ENCODE measurements at places on chromosomes 16 and 17. TPM values are rescaled to one million over a fixed set of nuclear protein-coding genes. Genes with fewer than 3 reads are reported as not detected.

- peak; percentile 86 for DNase-seq
- no peak overlapping the region for H3K4me3 ChIP-seq
- peaks cover 1% of the 10 kb centered on the region for H3K36me3 ChIP-seq
- H3K27me3 ChIP-seq = no peaks in the 10 kb centered on the region
- no peak overlapping the region for H3K27ac ChIP-seq
Measured at GRCh38 chr17:27651411-27652345, 20.7 kb downstream of the LGALS9 start.

- no peaks in the 10 kb centered on the region for H3K27me3 ChIP-seq
- H3K27ac ChIP-seq = no peak overlapping the region
- no peak for DNase-seq
- no peak overlapping the region for H3K4me3 ChIP-seq
Measured at GRCh38 chr17:74953134-74953687, 17.5 kb downstream of the OTOP3 start.

DNA sequence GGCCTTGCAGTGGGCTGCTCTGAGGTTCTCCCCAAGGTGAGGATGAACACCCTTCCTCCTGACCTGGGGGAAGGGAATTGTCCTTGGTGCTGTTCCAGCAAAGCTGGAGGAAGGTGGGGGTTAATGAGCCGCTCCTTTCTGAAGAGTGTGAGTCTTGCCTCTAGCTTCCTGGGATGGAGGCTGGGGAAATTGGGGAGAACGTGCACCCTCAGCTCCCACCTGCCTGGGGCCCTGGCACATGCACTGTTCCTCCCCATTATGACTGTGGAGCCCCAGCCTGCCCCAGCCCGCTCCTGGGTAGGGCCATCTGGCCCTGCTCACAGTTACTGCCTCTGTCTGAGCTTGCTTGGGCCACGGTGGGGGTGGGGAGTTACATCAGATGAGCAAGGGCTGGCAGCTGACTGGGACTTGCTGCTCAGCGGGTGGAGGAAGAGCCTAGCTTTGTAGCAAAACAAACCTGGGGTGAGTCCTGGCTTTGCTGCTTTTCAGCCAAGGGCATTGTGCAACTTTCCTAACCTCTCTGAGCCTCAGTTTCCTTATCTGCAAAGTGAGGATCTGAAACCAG lies 11.1 kb downstream of the TNS4 start:
- peak; percentile 71 for DNase-seq
- H3K4me1 ChIP-seq = peaks cover 50% of the 10 kb centered on the region
- H3K36me3 ChIP-seq = no peaks in the 10 kb centered on the region

- H3K4me1 ChIP-seq = peaks cover 61% of the 10 kb centered on the region
- DNase-seq = peak; percentile 57
Measured at GRCh38 chr17:2792366-2793169, 3.7 kb upstream of the RAP1GAP2 start.

The CEP131 gene
- 9.4 TPM for total RNA-seq

- no peak overlapping the region for H3K4me3 ChIP-seq
- peaks cover 20% of the 10 kb centered on the region for H3K27me3 ChIP-seq
- DNase-seq = no peak
- no peak overlapping the region for H3K27ac ChIP-seq
- H3K4me1 ChIP-seq = no peaks in the 10 kb centered on the region
Measured at GRCh38 chr16:49396206-49396720, 22.7 kb downstream of the C16orf78 start.

The CPNE2 gene
- total RNA-seq = 5.1 TPM

DNA sequence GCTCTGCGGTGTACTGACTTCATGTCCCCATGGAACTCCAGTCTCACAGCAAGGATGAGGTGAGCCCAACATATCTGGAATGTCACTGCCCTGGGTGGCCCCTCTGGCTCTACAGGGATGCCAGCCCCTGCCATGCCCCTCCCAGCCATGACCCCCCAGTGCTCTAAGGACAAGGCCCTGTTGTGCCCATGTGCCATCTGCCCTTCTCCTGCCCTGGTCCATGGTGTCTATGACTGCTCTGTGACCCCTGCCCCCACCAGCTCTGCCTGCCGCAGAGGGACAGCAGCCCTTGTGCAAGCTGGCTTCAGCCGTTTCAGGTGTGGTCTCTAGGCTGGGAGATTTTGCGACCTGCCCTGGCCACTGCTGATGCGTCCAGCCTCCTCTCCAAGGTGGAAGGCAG lies 40.3 kb downstream of the TK2 start:
- H3K4me3 ChIP-seq = no peak overlapping the region
- no peaks in the 10 kb centered on the region for H3K27me3 ChIP-seq
- H3K4me1 ChIP-seq = no peaks in the 10 kb centered on the region
- no peak for DNase-seq

The GID4 gene
- total RNA-seq = 6.0 TPM

All from activated naive CD4-positive, alpha-beta T cell treated with anti-CD3 and anti-CD28 coated beads for 36 hours (primary cell).